ENCODE measurements at places on chromosomes 13 and 19.

- DNase-seq = no peak
Measured at GRCh38 chr19:17415121-17415520, 4.7 kb upstream of the MVB12A start.

- DNase-seq = no peak
Measured at GRCh38 chr19:16315825-16316505, 8.7 kb upstream of the KLF2 start.

- DNase-seq = no peak
Measured at GRCh38 chr13:47463726-47464125, 537.3 kb downstream of the SUCLA2 start.

DNA sequence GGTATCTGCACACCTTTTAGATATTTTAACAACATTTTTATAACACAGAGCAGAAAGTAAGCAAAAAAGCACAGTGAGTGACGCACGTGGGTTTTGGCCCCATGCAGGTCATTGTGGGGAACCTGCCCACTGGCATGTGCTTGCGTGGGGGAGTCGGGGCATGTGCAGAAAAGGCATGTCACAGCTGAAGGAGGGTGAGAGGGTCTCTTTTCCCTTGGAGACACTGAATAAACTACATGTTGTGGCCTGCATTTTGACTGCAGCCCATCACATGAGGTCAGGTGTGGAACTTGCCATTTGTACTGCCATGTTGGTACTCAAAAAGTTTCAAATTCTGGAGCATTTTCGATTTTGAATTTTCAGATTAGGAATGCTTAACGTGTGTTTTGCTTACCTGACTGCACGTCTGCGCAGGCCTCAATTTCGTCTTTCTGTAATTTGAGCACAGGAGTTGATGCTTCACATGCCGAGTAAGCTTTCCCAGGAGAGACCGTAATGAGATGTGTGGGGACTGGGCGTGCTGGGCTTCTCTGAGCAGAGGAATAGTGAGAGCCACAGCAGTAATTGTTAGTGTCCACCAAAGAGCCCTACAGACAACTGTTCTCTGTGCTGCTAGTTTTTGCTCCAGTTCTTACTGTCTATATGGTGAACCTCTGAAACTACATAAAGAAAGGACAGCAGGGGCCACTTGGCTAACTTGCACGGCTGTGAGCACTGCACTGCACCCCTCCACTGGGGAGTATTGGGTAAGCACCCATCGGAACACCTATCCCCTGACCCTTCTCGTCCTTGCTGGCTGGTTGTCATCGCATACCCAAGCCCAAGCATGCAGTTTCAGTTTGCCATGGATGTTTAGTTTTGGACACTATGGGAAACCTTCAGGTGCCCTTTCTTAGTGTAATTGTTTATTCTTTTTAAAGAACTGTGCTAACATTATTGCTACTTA, 72.9 kb upstream of the GPR183 start:
- DNase-seq = no peak

- no peak for DNase-seq
Measured at GRCh38 chr13:95455782-95456181, 96.7 kb upstream of the CLDN10 start.

DNA sequence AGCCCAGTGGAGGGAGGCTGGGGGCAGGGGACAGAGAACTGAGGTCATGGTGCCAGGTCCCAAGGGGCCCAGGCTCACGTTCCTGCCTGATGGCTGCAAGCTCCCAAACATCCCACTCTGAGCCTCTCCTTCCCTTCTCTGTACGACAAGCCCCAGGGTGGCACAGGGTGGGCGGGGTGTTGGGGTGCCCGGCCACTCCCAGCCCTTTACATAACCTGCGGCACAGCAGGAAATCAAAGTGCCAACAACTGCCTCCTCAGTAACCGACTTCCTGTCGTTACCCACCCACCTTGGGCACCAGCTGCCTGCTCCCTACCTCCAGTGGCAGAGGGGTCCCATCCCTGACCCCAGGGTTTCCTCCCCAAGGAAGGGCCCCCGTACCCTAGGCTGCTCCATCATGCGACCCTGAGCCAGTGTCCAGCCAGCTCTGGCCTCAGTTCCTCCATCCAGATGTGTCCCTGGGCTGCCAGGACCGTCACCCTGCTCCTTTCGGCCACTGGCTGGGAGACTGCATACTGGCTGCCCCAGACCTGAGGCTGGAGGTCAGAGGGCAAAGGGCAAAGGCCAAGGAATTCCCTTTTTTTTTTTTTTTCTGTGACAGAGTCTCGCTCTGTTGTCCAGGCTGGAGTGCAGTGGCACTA, 27.7 kb upstream of the NFIC start:
- DNase-seq = no peak

Data from SK-N-SH (cell line).